ENCODE measurements at places on chromosomes 6 and 20. TPM values are rescaled to one million over a fixed set of nuclear protein-coding genes. Genes with fewer than 3 reads are reported as not detected.

GRCh38 chr6:109308018-109308492 lies 74.2 kb downstream of the CD164 start:
- peak; percentile 91 for ATAC-seq

Gene F13A1
- total RNA-seq, result not detected

DNA sequence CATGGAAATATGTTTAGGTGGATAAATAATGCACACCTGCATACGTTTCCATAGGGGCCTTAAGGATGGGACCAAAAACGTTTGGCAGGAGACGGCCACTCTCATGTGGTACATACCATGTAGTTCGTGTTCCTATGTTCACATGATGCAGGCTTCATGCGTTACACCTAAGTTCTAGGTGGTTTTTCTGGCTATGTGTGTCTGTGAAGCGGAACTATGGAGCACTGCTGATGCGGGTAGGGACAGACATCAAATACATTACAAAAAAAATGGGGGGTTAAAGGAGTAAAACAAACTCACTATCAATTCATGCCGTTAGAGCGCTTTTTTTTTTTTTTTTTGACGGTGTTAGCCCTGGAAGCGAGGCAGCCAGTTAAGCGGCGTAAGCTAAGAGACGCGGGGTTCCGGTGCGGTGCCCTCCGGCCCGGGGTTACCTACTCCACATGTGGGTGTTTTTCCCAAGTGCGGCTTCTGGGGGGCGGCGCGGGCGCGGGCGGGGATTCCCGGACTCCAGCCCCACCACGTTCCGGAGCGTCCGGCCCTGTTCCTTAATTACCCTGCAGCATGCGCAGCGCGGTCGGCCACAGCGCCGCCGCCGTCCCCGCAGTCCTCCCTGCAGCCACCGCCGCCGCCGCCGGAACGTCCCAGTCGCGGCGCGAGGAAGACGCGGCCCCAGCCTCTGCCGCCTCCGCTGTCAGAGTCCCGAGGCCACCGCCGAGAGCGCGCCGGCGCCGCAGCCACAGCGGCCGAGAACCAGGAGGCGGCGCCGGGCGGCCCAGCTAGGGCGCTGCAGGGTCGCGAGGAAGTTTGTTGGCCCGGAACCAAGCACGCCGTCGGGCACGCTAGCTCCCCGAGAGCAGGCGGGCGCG lies 648 bp downstream of the COL19A1 start:
- ATAC-seq, result peak; percentile 80

DNA sequence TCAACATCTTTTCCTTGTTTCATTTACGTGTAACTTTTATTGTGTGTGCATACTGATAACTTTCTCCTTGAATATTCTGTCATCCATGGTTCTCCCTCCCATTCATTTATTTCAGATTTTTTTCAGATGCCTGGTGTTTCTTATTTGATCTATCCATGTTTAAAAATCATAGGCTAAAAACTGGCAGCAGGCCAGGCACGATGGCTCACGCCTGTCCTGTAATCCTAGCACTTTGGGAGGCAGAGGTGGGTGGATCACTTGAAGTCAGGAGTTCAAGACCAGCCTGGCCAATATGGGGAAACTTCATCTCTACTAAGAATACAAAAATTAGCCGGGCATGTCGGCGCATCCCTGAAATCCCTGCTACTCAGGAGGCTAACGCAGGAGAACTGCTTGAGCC lies 31.1 kb downstream of the ABT1 start:
- ATAC-seq, result no peak

GRCh38 chr20:41205313-41205712 lies 68.0 kb downstream of the PLCG1 start:
- no peak for ATAC-seq

DNA sequence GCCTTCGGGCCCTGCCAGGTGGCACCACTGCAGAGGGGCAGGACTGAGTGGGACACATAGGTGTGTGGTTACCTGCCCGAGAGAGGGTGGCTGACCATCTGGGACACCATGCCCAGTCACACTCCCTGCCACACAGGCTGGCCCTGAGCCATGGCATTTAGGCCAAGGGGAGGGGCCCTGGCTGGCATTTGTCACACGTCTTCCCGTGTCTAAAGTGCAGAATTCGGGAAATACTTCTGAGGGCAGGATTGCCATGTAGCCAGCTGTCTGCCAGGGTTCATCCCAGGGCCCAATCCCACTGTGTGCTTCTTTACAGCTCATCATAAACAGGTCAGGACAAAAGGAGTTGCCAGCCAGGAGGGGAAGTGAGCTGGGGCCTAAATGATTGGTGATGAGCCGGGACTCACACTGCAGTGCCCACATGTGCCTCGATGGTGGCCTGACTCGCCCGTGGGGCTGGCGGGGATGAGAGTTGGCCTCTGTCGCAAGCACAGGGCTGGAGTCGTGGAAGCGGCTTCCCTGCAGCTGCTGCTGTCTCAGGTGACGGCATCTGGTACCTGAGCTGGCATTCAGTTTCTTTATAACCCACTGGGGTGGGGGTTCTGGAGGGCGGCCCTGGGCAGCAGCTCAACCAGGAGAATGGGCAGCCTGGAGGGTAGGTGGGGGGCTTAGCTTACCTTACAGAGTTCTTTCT lies 5.9 kb upstream of the UNC93A start:
- no peak for ATAC-seq

- ATAC-seq, result no peak
Measured at GRCh38 chr20:775679-776135, 7.4 kb upstream of the SLC52A3 start.

GRCh38 chr6:3410385-3411360 lies 46.2 kb downstream of the SLC22A23 start:
- ATAC-seq, result peak; percentile 34

Gene NOP56
- 583 TPM for total RNA-seq

Gene MYBL2
- total RNA-seq, result 95.5 TPM

Gene GPR6
- not detected for total RNA-seq

Gene MCHR2
- not detected for total RNA-seq

Gene MICB
- 34.3 TPM for total RNA-seq

- peak; percentile 98 for ATAC-seq
Measured at GRCh38 chr6:7389451-7390225, at the start of the genes CAGE1 and RIOK1. Gene CAGE1 (minus strand): TSS chr6:7389742. CDS start chr6:7387173, 2,569 bp downstream. Gene RIOK1 (plus strand): TSS chr6:7389808. CDS start chr6:7390003, 195 bp downstream.

DNA sequence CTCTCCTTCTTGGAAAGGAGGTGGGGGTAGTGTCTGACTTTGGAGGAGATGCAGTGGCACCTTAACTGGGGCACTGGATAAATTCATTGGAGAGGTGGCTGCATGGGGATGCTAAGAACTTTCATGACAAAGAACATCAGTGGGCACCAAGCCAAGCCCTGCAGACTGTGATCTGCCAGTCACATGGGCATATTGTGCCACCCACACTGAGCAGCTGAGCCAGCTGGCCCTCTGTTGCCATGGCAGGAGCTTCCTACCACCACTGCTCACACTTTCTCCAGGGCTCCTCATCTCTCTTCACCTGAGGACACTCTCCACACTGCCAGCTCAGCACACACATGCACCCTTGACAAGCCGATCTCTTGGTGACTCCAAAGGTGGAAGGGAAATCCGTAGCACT lies 715.6 kb downstream of the QKI start:
- no peak for ATAC-seq

DNA sequence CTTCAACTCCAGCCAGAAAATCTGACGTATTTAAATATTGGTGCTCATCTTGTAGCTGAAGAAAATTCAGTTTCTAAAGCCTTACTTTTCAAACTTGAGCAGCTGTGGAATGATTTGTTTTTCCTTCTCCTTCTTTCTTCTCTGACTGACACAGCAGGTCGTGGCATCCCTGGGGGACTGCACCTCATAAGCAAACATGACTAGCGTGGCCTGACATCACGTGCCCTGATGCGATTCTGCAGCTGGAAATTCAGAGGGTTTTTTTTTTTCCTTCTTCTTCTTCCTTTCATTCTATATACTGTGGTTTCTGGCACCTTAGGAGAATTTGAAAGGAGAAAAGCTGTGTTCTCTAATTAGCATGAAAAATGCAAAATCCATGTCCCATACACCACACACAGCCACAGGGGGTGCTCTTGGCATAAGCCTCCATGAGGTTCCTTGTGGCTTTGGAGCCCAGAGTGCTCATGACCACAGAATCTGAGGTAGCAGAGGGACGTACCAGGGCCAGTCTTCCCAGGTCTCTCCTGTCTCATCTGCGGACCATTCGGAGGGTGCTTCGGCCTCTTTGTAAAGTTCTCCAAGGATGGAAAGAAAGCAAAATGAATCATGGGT lies 258.5 kb upstream of the CDH4 start:
- ATAC-seq, result no peak

GRCh38 chr20:53224851-53225250 lies 252.7 kb downstream of the TSHZ2 start:
- ATAC-seq, result no peak

GRCh38 chr6:37029249-37029971 lies 24.0 kb downstream of the FGD2 start:
- ATAC-seq, result peak; percentile 41

Gene IRAK1BP1
- total RNA-seq, result 0.58 TPM

DNA sequence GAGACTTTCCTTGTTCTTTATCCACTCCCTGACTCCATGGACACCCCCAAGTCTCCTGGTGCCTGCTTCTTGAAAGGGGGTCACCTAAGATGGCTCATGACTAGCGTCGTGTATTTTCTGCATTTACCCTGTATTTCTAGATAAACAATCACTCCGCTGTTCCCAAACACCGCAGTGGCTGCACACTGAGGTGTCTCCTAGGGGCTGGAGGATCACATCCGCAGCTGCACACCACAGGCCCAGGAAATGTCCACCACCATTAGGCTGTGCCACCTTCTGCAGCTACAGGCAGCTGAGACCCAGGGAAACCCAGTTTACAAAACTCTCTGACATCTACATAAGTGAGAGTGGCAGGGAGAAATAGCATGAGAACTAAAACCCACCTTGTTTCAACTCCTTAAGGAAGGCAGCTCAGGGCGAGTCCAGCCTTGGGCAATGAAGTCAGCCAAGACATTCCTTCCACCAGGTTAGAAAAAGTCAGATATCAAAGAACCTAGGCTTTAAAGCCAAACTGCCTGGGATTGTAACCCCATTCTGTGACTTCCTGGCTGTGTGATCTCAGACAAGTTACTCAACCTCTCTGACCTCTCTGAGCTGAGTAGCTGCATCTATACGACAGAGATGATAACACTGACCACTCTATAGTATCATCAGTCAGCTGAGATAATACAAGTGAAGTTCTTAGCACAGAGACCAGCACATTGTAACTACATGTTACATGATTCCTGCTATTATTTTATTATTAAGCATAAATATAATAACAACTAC lies 102.2 kb downstream of the SNX5 start:
- ATAC-seq, result no peak

- ATAC-seq, result no peak
Measured at GRCh38 chr20:52963131-52963530, 9.0 kb upstream of the TSHZ2 start.

DNA sequence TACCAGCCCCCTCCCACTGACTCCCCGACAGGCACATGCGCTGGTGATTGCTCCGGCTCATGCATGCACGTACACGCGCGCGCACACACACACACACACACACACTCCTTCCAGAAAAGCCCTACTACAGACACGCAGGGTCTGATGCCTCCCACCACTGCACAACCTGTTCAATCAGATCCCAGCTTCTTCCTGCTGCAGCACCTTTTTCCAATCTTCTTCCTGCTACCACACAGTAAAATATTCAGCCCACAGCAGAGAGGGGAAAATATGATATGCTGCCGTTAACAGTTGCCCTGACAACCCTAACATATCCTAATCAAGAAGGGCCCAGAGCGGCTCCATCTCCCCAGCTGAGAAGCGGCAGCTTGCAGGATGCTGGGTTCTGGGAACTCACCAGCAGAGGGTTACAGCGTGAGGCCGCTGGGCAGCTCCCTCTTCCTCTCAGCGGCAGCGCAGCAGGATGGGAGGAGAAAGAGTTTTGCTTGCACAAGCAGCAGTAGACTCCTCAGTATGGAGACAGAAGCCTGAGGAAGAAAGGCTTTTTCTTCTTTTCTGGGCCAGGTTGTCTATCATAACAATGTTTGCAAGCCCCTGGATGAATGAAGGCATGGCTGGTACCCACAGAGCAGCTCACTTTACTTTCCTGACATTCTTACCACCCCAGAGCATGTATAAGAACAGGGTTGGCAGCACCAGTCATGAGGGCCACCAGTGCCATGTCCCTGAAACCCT lies 23.9 kb downstream of the MAP7 start:
- peak; percentile 82 for ATAC-seq

DNA sequence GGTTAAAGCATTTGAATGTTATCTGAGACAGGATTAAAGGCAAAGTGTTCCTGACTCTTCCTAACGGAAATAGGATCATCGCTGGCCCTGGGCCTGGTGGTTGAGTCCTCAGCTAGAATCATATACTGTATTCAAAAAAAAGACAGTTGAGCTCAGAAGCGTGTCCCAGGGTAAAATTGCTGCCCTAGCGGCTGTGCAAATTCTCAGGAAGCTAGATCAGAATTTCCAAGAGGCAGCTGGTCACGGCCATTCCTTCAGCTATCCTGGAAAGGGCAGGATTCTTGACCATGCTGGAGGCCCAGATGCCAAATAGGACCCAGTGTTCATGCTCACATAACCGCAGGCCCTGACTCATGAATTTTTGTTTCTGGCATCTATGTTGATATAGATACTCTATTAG lies 67.4 kb downstream of the STMND1 start:
- no peak for ATAC-seq

- no peak for ATAC-seq
Measured at GRCh38 chr6:15887491-15888461, 224.9 kb upstream of the DTNBP1 start.
